ENCODE measurements at places on chromosomes 4 and X.

DNA sequence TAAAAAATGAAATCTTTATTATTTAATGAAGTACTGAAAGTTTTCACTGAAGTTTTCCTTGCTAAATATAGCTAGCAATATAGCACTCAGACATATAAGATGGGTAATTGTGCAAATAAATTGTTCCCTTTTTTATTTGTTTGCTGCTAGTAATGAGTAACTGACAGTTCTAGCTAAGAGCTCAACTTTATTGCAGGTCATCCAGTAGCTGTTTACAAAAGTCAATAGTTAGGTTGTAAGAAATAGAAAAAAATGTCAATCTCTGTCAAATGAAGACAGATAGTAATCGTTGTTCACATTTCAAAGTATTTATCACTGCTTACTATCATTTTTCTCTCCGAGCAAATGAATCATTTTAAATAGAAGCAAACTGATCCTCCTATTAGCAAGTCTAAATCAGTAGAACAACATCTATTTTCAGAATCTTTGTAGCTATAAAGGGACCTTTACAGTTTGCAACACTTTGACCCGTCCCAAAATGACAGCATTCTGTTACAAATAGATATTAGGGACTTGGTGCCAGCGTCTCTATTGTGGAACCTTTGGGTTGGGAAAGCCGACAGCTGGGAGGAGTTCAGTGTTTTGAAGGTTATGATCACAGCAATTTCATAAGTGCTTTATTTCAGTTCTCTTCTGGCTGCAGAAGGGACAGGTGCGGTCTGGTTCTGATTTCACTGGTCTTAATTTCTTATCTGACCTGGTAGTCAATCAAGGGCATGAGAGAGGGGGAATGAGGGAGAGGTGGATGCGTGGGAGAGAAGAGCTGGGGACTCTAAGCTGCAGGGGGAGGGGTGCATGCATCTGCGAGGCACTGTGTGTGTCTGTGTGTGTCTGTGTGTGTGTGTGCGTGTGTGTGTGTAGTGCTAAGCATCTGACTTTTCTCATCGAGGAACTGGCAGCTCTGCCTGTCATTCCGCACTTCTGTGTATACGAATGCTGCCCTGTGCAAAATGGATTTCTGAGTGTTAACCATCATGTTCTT lies 227.9 kb upstream of the PITX2 start:
- DNase-seq, result peak; percentile 87

- peak; percentile 26 for DNase-seq
Measured at GRCh38 chr4:4866124-4866865, 6.8 kb downstream of the MSX1 start.

DNA sequence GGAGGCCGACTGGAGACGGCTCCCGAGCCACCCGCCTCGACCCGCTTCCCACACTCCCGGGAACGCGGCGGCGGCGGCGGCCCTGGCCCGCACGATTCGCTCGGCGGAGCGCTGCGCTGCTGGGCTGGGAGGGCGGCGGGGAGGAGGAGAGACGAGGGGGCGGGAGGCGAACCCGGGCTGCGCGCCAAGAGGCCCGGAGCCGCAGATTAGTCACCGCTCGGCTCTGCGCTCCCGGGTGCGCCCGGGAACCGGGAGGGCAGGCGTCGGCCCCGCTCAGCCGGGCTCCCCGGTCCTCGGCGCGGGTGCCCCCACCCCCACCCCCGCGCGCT lies 11.2 kb upstream of the BCOR start:
- peak; percentile 76 for DNase-seq

GRCh38 chrX:11273544-11273943 lies 19.7 kb upstream of the AMELX start:
- no peak for DNase-seq

DNA sequence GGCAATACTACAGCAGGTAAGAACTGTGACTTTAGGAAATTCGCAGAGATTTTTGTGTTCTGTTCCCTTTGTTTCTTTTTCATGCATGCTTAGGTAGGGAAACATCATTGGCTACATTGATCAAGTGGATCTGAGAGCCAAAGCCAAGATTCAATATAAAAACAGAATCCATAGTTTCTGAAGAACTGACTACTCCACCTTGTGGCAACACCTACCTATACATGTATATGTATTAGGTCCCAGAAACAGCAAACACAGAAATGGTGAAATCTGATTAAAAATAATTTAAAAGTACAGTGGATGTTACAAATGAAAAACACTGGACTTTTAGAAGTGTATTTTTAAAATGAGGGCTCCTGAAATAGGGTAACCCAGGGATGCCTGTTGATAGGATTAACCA lies 322.6 kb upstream of the MAOA start:
- no peak for DNase-seq

GRCh38 chrX:136130931-136131833 lies 16.2 kb upstream of the FHL1 start:
- DNase-seq, result no peak

GRCh38 chr4:111454961-111455360 lies 690.3 kb upstream of the FAM241A start:
- no peak for DNase-seq

GRCh38 chrX:71556036-71556435 lies 22.2 kb upstream of the GCNA start:
- no peak for DNase-seq

GRCh38 chrX:7316280-7316679 lies 168.3 kb upstream of the PUDP start:
- DNase-seq, result no peak

DNA sequence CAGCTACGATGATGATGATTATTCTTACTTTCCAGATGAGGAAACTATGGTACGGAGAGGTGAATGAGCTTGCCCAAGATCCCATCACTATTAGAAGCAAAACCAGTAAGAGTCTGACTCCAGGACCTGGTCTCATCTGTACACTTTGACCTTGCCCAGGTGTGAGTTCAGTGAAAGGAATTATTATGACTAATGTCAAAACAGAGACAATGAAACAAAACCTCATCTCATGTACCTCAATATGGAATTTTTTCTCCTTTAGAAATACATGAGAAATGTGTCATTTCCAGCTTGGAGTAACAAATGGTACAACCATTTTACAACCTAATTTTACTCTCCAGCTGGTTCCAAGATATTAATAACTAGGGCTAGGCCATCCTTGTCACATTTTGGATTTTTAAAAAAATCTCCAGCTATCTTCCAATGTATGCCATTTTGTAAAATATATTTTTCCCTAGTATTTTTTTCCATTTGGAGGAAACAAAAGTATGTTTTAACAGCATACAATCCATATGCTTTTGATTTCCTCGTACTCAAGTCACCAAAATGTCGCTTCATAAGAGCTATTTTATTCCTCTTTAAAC lies 213.8 kb downstream of the PTTG2 start:
- DNase-seq, result no peak

- DNase-seq, result no peak
Measured at GRCh38 chr4:98232202-98232601, 29.0 kb upstream of the RAP1GDS1 start.

GRCh38 chr4:20362148-20362547 lies 110.4 kb downstream of the SLIT2 start:
- no peak for DNase-seq

GRCh38 chr4:24655971-24656370 lies 71.6 kb upstream of the DHX15 start:
- DNase-seq, result no peak

GRCh38 chrX:75673468-75673867 lies 111.6 kb downstream of the MAGEE2 start:
- no peak for DNase-seq

- DNase-seq, result no peak
Measured at GRCh38 chrX:17656035-17656418, 81.3 kb upstream of the SCML1 start.

DNA sequence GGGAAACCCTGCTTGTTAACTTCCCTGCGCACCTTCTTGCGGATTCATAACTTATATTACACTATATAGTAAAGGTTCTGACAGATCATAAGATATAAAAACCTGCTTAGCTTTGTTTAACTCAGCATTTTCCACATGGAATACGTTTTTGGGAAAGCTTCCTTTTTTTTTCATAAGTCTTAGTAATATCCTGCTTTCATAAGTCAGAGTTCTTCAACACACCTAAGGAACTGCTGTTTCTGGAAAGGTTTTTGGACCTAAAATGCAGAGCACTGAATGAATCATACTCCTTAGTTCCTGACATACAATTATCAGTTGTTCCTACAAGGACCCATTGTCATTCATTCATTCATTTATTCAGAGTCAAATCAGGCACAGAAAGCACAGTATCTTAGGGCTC lies 32.3 kb upstream of the OCIAD2 start:
- DNase-seq, result no peak

DNA sequence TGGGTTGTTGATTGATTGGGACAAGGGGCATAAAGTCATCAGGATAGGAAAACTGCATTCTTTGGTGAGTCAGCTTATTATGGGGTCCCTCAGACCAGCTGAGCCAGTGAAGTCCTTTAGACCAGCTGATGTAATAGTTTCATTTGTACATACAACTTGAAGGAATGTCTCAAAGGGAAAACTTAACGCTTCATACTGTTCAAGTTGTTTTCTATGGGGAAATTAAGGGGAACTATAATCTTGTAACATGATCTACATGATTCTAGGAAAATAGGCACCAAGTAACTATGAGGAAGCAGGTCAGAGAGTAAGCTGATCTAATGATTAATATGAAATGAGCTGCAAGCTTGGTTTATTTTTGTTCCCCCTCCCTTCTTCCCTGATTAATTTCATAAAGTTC lies 175.1 kb upstream of the GRID2 start:
- no peak for DNase-seq

GRCh38 chrX:12975991-12976558 lies 1.2 kb downstream of the TMSB4X start:
- DNase-seq, result peak; percentile 78

- DNase-seq, result no peak
Measured at GRCh38 chrX:131239057-131239456, 50.0 kb downstream of the IGSF1 start.

DNA sequence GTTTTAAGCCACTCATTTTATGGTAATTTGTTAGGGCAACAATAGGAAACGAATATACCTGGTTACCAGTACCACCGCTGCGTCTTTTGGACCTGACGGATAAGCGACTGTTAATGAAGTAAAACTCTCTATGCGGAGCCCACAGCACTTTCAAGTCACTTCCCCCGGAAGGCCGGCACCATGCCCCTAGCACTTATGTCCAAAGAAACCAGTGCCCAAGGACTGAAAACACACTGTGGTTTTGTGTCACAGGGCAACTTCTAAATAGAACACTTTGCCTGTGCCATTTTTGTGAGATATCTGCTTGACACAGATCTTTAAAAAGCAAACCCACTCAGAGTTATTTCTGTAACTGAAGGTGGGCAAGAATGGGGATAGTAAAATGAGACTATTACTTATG lies 22.7 kb downstream of the SH3KBP1 start:
- DNase-seq, result no peak

Measured in tongue (tissue), 3 donors.